Activated CD4-positive, alpha-beta T cell treated with anti-CD3 and anti-CD28 coated beads for 24 hours (primary cell): ENCODE measurements at places on chromosomes 2 and 18.
A peak's percentile ranks its signal among the peaks of the same experiment; 100 is the strongest.

DNA sequence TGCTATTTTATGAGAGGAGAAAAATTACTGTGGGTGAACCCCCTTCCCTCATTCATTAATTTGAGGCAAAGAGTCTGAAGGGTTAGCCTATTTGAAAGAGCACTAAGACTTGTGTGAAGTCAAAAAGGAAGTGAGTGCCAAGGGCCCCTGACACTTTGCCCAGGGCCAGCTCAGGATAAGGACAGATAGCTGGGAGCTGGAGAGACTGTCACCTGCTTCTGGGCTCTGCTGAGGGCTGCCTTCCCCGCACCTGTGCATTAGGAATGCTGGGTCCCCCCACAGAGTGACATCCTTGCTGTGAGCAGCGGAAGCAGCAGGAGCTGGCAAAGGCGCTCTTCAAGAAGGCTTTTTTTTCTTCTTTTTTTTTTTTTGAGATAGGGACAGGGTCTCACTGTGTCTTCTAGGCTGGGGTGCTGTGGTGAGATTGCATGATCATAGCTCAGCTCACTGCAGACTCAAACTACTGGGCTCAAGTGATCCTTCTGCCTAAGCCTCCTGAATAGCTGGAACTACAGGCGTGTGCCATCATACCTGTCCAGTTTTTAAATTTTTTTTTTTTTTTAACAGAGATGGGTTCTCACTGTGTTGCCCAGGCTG is 148.3 kb downstream of the AQP4 start:
- no peak for DNase-seq

GRCh38 chr2:200356857-200357384 is 50.4 kb downstream of the SPATS2L start:
- DNase-seq: no peak

DNA sequence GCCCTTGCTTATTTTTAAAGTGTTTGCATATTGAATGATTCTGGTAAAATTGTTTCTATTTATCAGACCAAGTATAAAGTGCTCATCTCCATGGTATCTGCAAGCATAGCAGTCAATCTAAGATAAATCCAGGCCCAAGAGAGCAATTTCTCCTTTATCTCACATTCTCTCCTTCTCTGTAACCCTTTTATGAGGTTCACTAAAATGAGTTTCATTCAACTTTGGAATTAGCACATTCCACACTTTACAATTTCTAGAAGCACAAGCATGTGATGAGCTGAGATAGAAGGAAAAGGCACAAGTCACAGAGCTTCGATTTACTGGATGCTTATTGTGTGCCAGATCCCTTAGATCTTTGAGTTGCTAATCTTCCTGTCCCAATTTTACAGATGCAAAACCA is 97.3 kb downstream of the CNTNAP5 start:
- no peak for DNase-seq

DNA sequence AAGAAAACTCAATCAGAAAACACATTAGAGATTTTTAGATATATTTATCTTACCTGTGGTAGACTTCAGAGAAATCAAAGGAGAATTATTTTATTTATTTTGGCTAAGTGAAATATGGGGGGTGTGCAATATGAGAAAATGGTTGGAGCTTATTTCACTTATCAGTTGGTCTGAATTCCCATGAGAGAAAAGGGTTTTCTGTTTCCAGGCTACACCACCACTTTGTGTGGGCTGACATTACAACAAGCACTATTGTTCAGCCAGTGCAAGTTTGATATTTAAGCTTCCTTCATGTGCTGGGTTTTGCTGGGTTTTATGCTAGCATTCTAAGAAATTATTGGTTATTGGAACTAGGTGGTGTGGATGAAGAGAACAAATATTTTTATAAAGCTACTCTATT is 33.5 kb downstream of the RMND5A start:
- DNase-seq: no peak

DNA sequence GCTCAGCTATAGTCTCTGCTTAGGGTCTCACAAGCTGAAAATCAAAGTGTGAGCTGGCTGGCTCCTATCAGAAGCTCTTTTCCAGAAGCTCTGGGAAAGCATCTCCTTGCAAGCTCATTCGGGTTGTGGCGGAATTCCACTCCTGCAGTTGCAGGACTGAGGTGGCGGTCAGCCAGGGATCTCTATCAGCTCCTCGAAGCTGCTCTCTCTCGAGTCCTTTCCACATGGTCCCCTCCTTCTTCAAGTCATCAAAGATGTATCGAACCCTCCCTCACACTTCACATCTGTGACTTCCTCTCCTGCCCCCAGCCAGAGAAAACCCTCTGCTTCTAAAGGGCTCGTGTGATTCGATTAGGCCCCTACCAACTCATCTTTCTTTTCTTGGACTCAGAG is 141.7 kb downstream of the ZFP36L2 start:
- no peak for DNase-seq

DNA sequence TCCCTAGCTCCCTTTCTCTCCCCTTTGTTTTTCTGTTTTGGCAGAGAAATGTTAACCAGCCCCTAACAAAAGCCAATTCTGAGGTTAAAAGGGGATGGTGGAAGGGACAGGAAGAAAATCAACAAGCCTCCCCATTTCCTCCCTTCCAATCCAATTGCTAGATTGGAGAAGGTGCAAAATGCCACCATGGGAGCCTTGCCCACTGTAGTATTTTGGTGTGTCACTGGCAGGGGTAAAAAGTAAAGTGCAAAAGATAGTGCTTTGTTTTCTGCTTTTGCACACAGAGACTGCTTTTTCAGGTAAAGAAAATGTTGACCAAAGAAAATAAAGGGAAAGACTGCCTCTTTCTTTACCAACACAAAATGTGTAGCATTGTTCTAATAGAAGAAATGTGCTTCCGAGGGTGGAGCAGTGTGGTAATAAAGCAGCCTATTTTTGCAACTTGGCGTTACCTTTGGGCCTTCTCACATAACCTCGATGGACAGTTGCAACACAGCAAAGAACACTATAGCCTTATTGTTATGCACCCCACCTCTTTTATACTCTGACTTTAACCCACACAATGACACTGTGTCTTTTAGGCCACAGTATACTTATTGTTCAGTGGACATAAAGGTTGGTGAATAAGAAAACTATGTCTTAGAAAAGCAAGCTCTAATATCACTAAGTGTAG is 861.8 kb downstream of the BCL11A start:
- no peak for DNase-seq

DNA sequence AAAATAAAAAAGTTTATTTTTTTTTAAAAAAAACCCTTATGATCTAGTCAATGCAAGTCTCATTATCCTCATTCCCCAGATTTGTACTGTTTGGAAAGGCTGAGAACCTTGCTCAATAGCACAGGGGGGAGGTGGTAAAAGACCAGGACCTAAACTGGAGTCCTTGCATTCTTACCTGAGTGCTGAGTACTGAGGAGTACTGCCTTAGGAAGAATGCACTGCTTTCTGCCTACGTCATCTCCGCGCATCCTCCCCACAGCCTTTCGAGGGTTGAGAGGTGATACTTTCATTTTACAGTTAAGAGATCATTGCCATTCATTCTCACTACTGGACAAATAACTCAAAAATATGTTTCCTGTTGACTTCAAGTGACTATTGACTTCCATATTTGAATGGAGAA is 73.8 kb downstream of the MAP3K20 start:
- DNase-seq: peak; percentile 6

DNA sequence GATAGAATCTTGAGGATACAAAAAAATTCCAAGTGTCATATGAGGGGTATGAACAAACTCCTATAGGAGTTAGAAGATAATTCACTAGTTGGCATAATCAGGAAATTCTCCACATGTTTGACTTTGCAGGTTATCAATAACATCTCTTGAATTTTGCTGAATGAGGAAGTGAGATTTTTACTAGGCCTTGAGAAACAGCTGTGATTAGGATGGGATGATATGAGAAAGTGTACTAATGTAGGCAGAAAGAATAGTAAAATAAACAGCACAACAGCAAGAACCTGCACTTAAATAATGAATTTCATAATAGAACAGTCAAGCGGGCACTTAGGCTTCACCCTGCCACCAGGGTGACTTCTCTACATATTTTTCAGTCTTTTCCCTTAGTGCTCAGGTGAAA is 570.8 kb upstream of the CRIM1 start:
- DNase-seq: no peak

DNA sequence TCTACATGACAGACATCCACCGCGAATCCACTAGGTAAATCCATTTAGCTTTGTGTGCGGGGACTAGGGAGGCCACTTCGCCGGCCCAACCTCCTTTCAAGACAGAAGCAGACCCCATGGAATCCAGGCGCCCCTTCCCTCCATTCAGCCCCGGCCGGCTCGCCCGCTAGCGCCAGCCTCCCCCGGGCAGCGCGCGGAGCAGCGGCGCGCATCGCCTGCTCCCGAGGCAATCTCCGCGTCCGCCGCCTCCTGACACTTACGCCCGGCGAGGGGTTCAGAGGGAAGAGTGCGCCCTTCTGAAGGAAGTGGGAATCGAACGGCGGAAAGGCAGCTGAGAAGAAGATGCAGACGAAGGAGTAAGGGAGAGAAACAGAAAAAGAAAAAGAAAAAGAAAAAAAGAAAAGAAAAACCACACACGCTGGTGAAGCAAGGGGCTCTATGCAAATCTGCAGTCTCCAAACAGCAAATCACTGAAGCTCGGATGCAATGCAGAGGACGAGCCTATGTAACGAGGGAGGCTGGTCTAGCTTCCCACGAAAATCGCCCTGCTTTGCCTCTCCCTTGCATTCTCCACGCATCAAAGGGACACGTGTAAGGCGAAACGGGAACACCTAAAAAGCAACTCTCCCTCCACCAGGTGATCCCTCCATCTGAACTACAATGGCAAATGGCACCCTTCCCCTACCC is 684.4 kb downstream of the NRXN1 start:
- no peak for DNase-seq

GRCh38 chr2:101400506-101401325 is 13.4 kb upstream of the CREG2 start:
- no peak for DNase-seq

GRCh38 chr2:85288244-85288725 is 39.5 kb downstream of the TGOLN2 start:
- no peak for DNase-seq

DNA sequence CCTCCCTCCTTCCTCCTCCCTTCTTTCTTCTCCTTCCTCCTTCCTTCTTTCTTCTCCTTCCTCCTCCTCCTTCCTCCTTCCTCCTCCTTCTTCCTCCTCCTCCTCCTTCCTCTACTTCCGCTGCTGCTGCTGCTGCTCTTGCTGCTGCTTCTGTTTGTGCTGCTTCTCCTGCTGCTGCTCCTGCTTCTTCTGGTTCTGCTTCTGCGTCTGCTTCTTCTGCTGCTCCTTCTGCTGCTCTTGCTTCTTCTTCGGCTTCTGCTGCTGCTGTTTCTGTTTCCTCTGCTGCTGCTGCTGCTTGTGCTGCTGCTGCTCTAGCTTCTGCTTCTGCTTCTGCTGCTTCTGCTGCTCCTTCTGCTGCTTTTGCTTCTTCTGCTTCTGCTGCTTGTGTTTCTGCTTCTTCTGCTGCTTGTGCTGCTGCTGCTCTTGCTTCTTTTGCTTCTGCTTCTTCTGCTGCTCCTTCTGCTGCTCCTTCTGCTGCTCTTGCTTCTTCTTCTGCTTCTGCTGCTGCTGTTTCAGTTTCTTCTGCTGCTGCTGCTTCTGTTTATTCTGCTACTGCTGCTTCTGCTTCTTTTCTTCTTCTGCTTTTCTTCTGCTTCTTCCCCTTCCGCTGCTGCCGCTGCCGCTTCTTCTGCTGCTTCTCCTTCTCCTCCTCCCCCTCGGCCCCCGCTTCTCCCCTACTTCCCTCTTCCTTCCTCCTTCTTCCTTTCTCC is 8.6 kb downstream of the SNRNP27 start:
- DNase-seq: no peak

GRCh38 chr2:230872968-230873660 is 8.4 kb downstream of the ITM2C start:
- no peak for DNase-seq

DNA sequence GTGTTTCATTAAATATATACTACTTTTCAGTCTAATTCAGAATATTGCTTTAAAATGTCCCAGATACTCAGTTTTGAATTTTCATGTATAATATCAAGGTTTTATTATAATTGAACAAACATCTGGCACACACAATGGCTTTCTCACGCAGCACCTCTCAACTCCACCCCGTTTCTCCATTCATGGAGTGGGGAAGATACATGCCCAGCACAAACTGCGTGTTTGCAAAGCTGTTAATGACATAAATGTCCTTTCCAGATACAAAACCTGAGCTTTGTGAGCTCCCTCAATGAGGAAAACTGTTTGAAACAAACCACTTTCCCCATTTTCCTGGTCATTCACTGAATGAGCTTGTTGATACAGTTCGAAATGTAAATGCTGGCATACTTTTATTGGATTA is 150.3 kb upstream of the RASGRP3 start:
- no peak for DNase-seq

DNA sequence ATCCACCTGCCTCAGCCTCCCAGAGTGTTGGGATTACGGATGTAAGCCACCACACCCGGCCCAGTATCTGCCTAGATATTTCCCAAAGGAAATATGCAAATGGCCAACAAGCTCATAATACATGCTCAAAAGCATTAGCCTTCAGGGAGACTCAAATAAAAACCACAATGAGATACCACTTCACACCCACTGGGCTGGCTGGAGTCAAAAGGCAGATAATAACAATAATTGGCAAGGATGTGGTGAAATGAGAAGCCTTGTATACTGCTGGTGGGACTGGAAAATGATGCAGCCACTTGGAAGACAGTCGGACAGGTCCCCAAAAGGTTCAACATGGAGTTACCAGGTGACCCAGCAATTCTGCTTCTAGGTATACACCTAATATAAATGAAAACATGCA is 20.5 kb upstream of the ZNF516 start:
- no peak for DNase-seq

- no peak for DNase-seq
Measured at GRCh38 chr2:137005210-137005609, 239.9 kb downstream of the THSD7B start.

GRCh38 chr2:196170213-196170605 is 1.2 kb downstream of the STK17B start:
- DNase-seq: no peak

DNA sequence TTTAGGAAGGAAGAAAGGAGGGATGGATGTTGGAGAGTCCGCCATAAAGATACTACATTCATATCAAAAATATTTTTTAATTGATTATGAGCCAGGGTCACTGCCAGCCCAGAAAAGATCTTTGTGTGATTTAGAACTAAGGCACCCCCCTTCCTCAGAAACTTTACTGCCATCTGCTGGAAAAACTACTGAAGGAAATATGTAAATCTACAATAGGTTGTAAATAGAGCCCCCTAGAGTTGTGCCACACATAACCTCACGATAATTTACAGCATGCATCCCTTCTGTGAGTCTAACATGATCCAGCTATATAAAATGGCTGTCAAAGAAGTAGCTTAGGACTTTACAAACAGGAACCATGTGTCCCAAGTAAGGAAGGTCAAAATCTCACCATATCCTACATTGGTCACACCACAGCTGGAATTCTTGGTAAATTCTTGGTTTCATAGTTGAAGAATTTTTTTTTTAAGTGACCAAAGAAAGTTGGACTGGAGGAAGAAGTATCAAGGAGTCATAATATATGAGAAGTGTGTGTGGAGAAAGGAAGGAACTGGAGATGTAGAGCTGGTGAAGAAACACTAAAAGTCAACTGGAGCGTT is 152.5 kb downstream of the CYP26B1 start:
- DNase-seq: no peak

GRCh38 chr18:24027156-24027827 is 12.7 kb downstream of the TTC39C start:
- no peak for DNase-seq
